Hematopoietic multipotent progenitor cell treated with erythropoietin and hydrocortisone succinate and interleukin-3 and kit ligand, for 17 days (in vitro differentiated cells): ENCODE measurements at places on chromosomes 3 and 15.

- no peak for DNase-seq
Observed at GRCh38 chr15:51285399-51285798, 53.0 kb downstream of the CYP19A1 start.

DNA sequence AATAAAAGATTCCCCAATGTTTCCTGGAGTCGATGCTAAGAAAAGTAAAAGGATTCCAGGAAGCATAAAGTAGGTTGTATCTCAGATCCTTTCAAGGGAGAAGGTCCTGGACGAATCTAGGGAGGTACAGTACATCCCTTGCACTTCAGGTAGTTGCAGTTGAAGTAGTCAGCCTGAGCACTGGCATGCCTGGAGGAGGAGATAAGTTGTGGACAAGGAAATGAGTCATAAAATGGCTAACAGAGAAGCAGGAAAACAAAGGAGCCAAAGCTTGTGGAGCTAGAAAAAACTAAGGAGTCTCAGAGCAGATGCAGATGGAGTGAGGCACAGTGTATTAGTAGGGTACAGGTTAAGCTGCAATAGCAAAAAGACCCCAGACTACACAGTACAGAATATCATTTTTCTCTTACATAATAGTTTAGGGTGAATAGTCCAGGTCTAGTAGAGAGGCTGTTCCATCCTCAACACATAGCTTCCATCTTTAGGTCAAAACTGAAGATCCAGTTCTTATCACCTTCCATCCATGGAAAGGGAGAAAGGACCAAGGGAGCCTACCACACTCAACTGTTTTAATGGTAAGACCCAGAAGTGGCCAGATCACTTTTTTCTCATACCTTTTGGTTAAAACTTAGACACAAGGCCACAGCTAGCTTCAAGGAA lies 41.3 kb downstream of the COL6A5 start:
- no peak for DNase-seq

DNA sequence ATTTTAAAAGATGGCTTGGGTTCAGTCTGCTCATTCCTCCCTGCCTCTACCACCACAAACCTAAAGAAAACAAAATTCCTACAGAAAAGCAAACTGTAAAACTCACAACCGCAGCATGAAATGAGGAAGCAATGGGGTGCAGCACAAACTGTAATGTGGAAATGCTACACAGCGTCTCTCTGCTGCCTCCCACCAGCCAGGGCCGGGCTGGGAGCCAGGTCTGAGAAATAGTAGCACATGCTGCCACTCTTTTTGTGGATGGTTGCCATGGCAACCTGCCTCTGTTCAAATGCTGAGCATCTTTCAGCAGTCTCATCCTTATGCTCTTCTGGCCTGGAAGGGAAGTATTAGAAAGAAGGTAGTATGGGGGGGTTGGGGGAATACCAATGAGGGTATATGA lies 55.4 kb downstream of the EOMES start:
- DNase-seq, result no peak

DNA sequence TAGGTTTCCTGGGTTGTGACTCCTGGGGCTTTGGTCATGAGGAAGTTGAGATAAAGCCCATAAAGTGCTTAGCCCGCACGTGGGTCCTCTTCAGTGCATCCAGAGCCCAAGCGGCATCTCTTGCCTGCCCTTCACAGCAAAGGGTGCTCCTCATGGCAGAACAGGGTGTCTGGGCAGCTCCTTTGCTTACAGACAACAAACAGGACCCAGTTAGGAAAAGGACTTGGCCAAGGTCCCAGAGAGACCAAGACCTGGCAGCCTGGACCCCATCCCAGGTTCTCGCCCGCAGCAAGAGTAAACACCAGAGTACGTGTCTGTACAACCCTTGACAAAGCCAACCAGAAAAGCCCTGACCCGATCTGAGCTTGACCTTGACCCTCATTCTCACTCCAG lies 27.0 kb downstream of the ALS2CL start:
- no peak for DNase-seq

GRCh38 chr15:88012688-88013087 lies 243.9 kb downstream of the NTRK3 start:
- DNase-seq, result no peak

GRCh38 chr3:196186651-196187573 lies 24.3 kb downstream of the ZDHHC19 start:
- peak; percentile 29 for DNase-seq

- no peak for DNase-seq
Observed at GRCh38 chr3:41350441-41350840, 151.1 kb downstream of the CTNNB1 start.

DNA sequence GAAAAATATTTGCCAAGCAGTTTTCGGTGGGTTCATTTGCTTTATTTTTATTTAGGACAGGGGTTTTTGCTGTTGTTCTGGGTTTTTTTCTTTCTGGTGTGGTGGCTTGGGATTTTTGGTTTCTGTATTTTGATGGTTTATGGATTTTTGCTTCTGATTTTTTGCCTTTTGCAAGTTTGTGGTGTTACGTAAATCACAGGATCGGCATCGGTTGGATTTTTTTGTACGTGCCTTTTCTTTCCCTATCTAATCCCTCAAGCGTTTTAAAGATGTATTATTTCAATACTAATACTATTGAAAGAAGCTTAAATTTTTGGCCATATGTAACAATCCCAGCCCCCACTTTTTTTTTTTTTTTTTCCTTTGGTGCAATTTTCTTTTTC lies 782 bp upstream of the BCL6 start:
- no peak for DNase-seq

DNA sequence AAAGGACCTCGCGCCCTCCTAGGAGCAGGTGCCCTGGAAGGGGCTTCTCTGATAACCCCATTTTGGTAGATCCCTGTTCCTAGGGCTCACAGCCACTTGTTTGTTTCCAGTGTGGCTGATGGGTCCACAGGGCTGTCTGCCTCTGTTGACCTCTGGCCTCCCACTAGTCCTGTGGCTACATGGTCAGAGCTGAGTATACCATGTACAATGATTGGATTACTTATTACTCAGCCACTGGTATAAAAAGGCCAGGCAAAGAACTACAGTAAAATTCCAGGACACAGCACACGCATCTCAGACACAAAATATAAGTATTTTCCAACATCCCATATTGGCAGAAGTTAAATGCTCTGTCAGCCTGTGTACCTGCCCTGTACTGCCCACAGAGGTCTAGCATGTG lies 277.3 kb downstream of the GABRG3 start:
- DNase-seq, result no peak

DNA sequence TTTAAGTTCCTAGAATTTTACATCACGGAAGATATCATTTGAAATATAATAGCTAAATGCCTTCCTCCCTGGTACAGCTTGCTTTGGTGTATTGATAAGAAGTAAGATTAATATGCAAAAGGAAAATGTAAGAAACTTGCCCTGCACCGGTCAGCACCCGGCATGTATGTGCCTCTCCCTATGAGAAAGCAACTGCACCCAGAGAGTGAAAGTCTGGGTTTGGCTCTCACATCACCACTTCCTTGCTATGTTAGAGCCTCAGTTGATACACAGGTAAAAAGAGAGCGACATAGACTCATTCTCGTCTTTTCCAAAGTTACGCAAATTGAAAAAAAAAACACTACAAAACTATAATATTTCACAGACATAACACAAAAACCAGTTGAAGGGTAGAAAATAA lies 96.7 kb downstream of the FOXP1 start:
- no peak for DNase-seq

GRCh38 chr15:77506311-77507142 lies 85.8 kb downstream of the HMG20A start:
- DNase-seq, result no peak

- no peak for DNase-seq
Observed at GRCh38 chr3:141462176-141462859, 24.5 kb upstream of the RASA2 start.

GRCh38 chr15:49423901-49424550 lies 984 bp downstream of the FGF7 start:
- DNase-seq, result no peak

- DNase-seq, result peak; percentile 64
Observed at GRCh38 chr15:91049378-91050127, 27.2 kb upstream of the VPS33B start.

DNA sequence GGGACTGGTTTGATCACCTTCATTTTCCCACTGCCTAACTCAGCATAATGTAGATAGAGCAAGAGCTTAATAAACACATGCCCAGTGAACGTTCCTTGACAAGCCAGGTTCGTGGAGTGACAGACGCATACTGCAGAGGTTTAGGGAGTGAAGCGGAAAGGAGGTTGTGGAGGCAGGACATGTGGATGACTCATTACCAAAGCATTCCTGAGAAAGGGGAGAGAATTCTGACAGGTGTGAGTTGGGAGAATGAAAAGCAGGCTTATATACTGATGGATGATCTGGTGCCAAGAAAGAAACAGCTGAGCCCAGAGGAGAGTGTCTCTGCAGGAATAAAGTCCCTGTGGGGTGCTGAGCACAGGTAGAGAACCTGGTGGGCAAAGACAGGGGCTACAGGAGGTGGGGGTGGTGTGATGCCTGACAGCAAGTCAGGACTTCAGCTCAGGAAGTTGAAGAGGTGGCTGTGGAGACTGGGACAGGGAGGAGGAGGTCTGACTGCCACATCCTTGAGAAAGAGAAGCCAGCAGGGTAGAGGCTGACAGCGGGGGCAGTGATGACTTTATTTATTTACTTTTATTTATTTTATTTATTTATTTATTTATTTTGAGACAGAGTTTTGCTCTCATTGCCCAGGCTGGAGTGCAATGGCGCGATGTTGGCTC lies 2.4 kb upstream of the RPL29 start:
- no peak for DNase-seq

DNA sequence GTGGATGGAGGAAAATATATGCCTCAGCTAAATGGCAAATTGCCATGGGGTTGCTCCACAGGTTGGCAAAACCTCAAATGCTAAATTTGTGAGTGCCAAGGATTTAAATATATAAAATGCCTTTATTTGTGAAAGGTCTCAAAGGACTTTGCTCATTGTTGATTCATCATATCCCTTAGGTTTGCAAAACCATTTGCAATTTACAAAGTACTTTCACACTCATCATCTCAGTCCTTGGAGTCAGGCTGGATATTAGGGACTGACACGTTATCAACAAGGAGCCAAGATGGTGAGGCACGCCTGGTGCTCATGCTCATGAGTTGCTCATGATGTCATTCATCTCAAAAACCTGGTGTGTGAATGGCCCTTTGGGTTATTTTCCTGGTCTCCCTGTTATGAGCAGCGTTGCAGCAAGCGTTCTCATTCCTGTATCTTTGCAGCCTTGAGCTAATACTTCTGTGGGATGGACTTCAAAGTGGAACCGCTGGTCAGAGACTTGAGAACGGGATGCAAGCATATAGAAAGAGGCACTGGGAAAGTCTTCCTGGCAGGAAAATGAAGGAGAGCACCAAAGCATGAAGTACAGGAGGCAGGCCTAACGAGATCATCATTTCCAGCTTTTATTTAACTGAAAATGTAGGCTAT lies 66.0 kb downstream of the MYO1E start:
- DNase-seq, result no peak

DNA sequence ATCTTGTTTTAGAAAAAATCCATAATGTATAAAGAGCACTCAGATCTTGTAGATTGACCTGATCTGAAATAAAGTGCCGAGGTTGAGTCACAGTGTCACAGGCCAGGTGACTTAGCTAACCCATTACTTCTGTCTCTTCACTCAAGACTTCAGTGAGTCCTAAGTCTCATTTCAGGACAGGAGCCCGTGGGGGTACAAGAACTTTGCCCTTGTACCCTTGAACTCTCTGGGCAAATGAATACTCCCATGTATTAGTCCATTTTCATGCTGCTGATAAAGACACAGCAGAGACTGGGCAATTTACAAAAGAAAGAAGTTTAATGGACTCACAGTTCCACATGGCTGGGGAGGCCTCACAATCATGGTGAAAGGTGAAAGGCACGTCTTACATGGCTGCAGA lies 160.2 kb downstream of the ZPLD1 start:
- no peak for DNase-seq

GRCh38 chr15:65196637-65197336 lies 11.6 kb upstream of the CLPX start:
- no peak for DNase-seq

GRCh38 chr3:156216852-156217251 lies 96.5 kb downstream of the KCNAB1 start:
- no peak for DNase-seq

GRCh38 chr3:174028673-174029072 lies 631.1 kb downstream of the NLGN1 start:
- no peak for DNase-seq

- DNase-seq, result peak; percentile 5
Observed at GRCh38 chr3:14791343-14791945, 27.3 kb upstream of the FGD5 start.

GRCh38 chr3:18112674-18113375 lies 312.3 kb downstream of the SATB1 start:
- DNase-seq, result no peak

DNA sequence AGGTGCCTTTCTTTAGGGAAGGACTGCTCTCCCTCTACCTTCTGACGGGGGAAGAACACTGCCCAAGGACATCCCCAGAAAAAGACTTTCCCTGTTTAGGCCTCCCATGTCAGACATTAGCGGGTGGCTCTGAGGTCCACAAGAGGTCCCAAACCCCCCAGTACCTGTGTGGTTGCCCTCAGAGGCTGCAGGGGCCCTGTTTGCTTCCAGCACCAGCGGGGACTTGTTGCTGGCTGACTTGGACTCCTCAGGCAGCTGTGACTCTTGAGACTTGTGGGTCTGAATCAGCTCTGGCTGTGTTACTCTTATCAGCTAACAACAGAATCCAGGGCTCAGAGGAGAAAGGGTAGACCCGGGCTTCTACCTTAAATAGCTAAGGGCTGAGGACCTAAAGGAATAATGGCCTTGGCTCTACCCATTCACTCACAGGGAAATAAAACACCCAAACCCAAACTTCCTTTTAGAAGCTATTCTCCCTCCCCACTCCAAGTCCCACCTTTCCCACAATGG lies 39.2 kb downstream of the SEMA3G start:
- peak; percentile 60 for DNase-seq

GRCh38 chr3:180420016-180420415 lies 181.9 kb upstream of the TTC14 start:
- no peak for DNase-seq

DNA sequence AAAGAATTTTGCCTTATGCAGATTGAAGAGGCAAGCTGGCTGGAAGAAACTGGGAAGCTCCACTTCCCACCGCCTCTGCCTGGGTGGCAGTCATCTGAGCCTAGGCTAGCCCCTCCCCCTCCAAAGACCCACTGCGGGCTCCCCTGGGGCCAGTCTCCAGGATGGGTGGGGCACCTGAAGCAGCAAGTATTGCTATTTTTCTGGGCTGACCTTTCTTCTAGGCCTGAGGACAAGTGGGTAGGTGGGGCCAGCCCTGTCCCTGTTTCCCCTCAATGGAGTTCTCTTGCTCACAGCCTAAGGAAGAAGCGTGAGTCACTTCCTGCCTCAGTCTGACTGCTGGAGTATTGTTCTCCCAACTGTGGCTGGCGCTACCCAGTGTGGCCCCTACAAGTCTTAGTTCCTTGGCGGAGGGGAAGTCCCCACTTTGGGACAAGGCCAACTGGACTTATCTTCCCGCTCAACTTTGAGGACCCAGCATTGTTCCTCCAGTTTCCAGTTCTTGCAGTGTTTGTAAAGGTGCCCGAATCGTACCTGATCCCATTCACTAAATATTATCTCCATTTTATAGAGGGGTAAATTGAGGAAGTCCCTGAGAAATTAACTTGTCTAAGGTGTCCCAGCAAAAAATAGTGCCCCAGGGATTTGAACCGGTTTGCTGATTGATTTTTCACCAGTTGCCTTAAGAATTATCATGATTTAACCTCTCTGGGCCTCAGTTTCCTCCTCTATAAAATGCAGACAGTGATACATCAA lies 1.4 kb downstream of the FURIN start:
- peak; percentile 43 for DNase-seq
